Naive thymus-derived CD8-positive, alpha-beta T cell (primary cell): ENCODE measurements at places on chromosomes 2 and 18. TPM values are rescaled to one million over a fixed set of nuclear protein-coding genes. Genes with fewer than 3 reads are reported as not detected.

DNA sequence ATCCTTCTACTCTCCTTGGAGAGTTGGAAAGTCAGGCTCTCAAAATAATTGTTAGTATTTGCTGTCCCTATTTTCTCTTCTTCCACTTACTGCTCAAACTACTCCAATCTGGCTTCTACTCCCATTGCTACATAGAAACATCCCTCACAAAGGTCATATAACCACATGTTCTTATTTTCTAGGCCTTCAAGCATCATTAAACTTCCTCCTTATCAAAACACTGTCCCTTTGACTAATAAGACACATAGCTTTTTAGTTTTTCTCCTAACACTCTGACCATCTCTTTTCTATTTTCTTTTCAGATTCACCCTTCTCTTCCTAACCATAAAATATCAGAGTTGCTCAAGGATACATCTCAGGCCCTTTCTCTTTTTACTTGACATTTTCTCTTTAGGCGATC, 148.3 kb downstream of the MBD2 start:
- peaks cover 4% of the 10 kb centered on the region for H3K27me3 ChIP-seq
- no peak overlapping the region for H3K27ac ChIP-seq
- DNase-seq: no peak
- H3K4me1 ChIP-seq: no peaks in the 10 kb centered on the region
- H3K36me3 ChIP-seq: no peaks in the 10 kb centered on the region

MROH2A gene
- polyA plus RNA-seq: not detected

DNA sequence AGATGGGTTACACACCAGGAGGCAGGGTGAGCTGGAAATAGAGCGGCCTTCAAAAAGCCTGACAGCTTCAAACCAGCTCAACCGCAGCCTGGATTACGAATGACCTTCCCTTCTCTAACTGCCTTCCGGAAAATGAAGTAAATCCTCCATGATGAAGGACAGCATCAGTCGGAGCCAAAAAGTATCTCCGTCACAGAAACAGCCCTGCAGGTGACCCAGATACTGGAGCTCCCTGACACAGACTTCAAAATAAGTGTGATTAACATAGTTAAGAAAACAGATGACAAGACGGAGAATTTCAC, 10.3 kb upstream of the CIB4 start:
- H3K27ac ChIP-seq: no peak overlapping the region
- DNase-seq: no peak
- H3K27me3 ChIP-seq: peaks cover 25% of the 10 kb centered on the region
- H3K4me3 ChIP-seq: no peak overlapping the region

COLEC12 gene
- not detected for polyA plus RNA-seq

ZEB2 gene
- polyA plus RNA-seq: 0.58 TPM

DNA sequence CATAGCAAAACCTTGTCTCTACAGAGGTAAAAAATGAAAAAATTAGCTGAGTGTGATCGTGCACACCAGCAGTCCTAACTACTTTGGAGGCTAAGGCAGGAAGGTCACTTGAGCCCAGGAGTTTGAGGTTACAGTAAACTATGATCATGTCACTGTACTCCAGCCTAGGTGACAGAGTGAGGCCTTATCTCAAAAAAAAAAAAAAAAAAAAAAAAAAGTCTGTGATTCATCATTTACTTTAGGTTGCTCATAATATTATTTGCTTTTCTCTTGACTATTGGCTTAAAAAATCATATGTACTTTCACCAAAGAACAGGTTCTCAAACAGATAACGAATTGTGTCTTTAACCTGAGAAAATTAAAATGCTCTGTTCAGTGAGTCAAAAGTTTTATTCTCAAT, 129.1 kb downstream of the MYO3B start:
- no peak overlapping the region for H3K4me3 ChIP-seq
- DNase-seq: no peak
- H3K27me3 ChIP-seq: peaks cover 8% of the 10 kb centered on the region
- no peak overlapping the region for H3K27ac ChIP-seq

DNA sequence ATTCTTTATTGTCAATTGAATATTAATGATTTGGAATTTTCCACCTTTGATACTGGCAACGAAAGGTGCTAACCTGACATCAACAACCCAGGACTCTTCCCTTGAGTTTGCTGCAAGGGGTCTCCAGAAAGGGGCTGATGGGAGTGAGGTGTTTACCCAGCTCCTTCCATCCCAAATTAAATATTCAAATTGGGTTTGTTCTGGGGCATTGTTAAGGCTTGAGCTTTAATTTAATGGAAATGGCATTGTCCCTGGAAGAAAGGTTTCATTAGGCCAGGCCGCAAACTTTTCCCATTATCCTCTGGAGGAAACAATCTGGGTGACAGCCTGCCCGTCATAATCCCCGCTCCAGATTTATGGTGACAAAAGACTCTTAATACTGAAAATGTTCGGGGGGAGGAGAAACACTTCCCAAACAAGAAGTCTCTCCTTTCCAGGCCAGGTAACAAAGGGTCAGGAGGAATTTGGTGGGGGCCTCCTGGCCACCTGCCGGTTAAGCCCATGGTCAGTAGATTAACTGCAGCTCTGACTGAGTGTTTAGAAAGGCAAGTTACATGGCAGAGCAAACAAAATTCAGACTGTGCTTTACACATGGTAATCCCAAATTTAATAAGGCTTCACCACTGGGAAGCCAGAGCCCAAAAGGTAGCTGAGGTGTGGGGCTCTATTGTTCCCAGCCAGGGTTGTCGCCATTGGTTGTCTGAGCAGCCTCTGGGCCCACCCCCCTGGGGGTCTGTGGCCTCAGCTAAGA, 151.4 kb upstream of the SIX3 start:
- no peak for DNase-seq
- H3K36me3 ChIP-seq: peaks cover 3% of the 10 kb centered on the region
- peaks cover 36% of the 10 kb centered on the region for H3K27me3 ChIP-seq

HJURP gene
- not detected for polyA plus RNA-seq

MEP1B gene
- not detected for polyA plus RNA-seq

UGT1A6 gene
- not detected for polyA plus RNA-seq

GRCh38 chr2:39696101-39696553, 30.4 kb downstream of the TMEM178A start:
- DNase-seq: no peak
- H3K27ac ChIP-seq: no peak overlapping the region
- no peak overlapping the region for H3K4me3 ChIP-seq
- H3K4me1 ChIP-seq: no peaks in the 10 kb centered on the region

CHMP3 gene
- 70.9 TPM for polyA plus RNA-seq

GRCh38 chr2:35530615-35531135, 824.9 kb upstream of the CRIM1 start:
- H3K4me3 ChIP-seq: no peak overlapping the region
- H3K36me3 ChIP-seq: no peaks in the 10 kb centered on the region
- H3K27ac ChIP-seq: no peak overlapping the region
- no peaks in the 10 kb centered on the region for H3K4me1 ChIP-seq

GRCh38 chr2:151730262-151730975, 3.9 kb downstream of the NEB start:
- H3K4me3 ChIP-seq: no peak overlapping the region
- H3K27me3 ChIP-seq: no peaks in the 10 kb centered on the region
- H3K27ac ChIP-seq: no peak overlapping the region
- DNase-seq: no peak

GRCh38 chr2:181407171-181407570, 50.0 kb upstream of the ITGA4 start:
- peaks cover 13% of the 10 kb centered on the region for H3K4me1 ChIP-seq
- H3K27ac ChIP-seq: no peak overlapping the region
- peaks cover 35% of the 10 kb centered on the region for H3K36me3 ChIP-seq
- no peak overlapping the region for H3K4me3 ChIP-seq

GRCh38 chr2:53786705-53787613, at the start of the genes ASB3 and ERLEC1:
Gene ASB3 (minus strand): TSS chr2:53786953. CDS start chr2:53765572, 21,381 bp downstream.
Gene ERLEC1 (plus strand): TSS chr2:53787044. CDS start chr2:53787211, 167 bp downstream.
- no peaks in the 10 kb centered on the region for H3K27me3 ChIP-seq
- H3K4me1 ChIP-seq: peaks cover 69% of the 10 kb centered on the region
- peak within 1 kb of the TSS; percentile 96 for H3K4me3 ChIP-seq
- peak; percentile 91 for DNase-seq
- peaks cover 14% of the 10 kb centered on the region for H3K36me3 ChIP-seq

DNA sequence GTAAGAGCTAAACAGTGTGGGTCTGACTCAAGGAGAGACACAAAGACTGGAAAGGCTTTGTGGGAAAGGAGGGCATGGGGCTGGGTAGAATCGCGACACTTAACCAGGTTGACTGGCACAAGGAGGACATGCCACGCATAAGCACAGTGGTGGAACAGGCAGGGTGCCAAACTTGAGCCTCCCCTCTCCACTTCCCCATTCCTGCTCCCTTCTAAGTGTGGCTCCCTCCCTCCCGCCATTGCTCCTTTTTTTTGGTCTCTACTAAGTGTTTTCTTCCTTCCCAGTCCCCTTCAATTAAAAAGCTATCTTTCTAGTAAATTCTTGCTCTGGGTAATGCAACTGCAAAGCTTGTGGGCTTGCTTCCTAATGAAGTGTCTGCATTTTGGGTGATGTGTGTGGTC, 40.3 kb upstream of the ZFP36L2 start:
- no peak overlapping the region for H3K27ac ChIP-seq
- no peaks in the 10 kb centered on the region for H3K4me1 ChIP-seq
- no peaks in the 10 kb centered on the region for H3K27me3 ChIP-seq
- DNase-seq: no peak

DNA sequence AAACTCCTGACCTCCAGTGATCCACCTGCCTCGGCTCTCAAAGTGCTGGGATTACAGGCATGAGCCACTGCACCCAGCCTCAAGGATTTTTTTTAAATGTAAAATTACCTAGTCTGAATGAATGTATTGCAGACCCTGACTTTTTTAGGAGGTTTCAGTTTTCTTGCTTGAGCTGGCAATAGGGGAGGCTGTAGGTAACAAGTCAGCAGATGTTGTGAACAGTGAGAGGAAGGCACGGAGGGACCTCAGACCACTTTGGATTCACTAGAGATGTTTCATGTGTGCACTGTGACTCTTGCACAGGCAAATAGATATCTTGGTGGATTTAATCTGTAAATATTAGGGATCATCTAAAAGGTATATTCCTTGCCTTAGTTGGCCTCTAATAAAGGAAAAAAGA, 6.4 kb downstream of the NDUFV2 start:
- peak overlapping the region; percentile 54 for H3K27ac ChIP-seq
- DNase-seq: no peak
- H3K4me1 ChIP-seq: peaks cover 98% of the 10 kb centered on the region
- H3K4me3 ChIP-seq: peak overlapping the region; percentile 64
- no peaks in the 10 kb centered on the region for H3K27me3 ChIP-seq

DNA sequence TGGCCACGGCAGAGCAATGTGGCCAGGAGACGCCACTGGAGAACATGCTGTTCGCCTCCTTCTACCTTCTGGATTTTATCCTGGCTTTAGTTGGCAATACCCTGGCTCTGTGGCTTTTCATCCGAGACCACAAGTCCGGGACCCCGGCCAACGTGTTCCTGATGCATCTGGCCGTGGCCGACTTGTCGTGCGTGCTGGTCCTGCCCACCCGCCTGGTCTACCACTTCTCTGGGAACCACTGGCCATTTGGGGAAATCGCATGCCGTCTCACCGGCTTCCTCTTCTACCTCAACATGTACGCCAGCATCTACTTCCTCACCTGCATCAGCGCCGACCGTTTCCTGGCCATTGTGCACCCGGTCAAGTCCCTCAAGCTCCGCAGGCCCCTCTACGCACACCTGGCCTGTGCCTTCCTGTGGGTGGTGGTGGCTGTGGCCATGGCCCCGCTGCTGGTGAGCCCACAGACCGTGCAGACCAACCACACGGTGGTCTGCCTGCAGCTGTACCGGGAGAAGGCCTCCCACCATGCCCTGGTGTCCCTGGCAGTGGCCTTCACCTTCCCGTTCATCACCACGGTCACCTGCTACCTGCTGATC, 4.9 kb downstream of the GPR17 start:
- H3K27me3 ChIP-seq: no peaks in the 10 kb centered on the region
- no peaks in the 10 kb centered on the region for H3K36me3 ChIP-seq
- no peak overlapping the region for H3K4me3 ChIP-seq
- no peak for DNase-seq

DNA sequence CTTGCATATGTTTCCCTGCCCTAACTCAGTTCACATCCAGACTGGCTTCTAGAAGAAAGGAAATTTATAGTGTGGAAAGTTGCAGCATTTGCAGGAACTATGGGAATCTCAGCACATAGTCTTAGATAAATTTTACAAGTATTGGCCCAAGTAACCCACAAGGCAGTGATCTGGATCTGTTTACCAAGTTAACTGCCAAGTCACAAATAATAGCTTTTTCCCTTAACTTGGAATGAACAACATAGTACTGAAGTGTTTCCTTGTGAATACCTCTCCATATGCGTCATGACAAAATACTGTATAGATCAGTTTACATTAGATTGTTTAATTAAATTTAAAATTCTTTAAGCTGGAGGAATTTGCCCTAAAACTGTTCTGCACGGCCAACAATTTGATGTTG, 255.8 kb upstream of the EPAS1 start:
- peaks cover 4% of the 10 kb centered on the region for H3K36me3 ChIP-seq
- no peak overlapping the region for H3K27ac ChIP-seq
- H3K4me1 ChIP-seq: no peaks in the 10 kb centered on the region
- no peak for DNase-seq

DNA sequence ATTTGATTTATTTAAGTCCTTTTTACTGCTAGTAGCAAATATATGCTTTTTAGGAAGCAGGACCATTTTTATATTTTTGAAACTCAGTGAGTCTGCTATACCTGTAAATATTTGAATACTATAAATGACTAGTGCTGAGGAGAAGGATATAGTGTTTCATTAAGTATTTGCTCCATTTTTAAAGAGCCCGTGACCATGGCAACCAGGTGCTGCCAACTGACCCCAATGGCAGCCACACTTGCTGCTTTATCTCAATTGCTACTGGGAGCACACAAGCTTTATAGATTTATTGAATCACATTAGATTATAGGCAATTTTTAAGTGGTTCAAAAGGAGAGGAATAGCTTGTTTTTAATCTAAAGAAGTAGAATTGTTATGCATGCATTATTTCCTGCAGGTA, 142.0 kb downstream of the SCG2 start:
- no peak overlapping the region for H3K4me3 ChIP-seq
- H3K27me3 ChIP-seq: no peaks in the 10 kb centered on the region
- no peaks in the 10 kb centered on the region for H3K4me1 ChIP-seq
- no peak for DNase-seq
- H3K36me3 ChIP-seq: no peaks in the 10 kb centered on the region

TEX44 gene
- polyA plus RNA-seq: not detected

- H3K36me3 ChIP-seq: peaks cover 63% of the 10 kb centered on the region
- no peak overlapping the region for H3K27ac ChIP-seq
- H3K4me1 ChIP-seq: no peaks in the 10 kb centered on the region
- no peak overlapping the region for H3K4me3 ChIP-seq
- H3K27me3 ChIP-seq: no peaks in the 10 kb centered on the region
Measured at GRCh38 chr2:15378148-15378908, 182.8 kb downstream of the NBAS start.

GRCh38 chr18:33873112-33873511, 295.1 kb downstream of the ASXL3 start:
- peaks cover 4% of the 10 kb centered on the region for H3K36me3 ChIP-seq
- H3K27ac ChIP-seq: no peak overlapping the region
- DNase-seq: no peak
- H3K4me1 ChIP-seq: no peaks in the 10 kb centered on the region
- H3K4me3 ChIP-seq: no peak overlapping the region
- H3K27me3 ChIP-seq: no peaks in the 10 kb centered on the region

DNA sequence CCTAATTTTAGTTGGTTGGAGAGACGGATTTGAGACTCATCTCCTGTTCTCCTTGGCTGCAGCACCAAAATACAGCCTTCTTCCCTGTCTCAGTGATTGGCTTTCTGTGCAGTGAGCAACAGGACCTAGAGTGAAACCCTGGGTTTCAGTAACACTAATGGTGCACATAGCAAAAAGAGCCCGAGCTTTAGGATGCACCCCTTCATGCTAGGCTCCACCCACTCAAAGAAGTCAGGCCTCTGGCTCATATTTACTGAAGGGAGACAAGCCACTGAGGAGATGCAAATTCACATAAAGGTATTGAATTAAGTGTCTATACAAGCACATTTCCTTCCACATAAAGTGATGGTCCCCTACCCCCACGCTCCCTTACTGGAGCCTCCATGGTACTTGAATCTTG, 131.9 kb upstream of the CHAC2 start:
- H3K36me3 ChIP-seq: no peaks in the 10 kb centered on the region
- H3K4me1 ChIP-seq: no peaks in the 10 kb centered on the region
- no peak overlapping the region for H3K4me3 ChIP-seq
- H3K27me3 ChIP-seq: peaks cover 4% of the 10 kb centered on the region
- no peak for DNase-seq
